ENCODE measurements at places on chromosomes 1 and 21.

DNA sequence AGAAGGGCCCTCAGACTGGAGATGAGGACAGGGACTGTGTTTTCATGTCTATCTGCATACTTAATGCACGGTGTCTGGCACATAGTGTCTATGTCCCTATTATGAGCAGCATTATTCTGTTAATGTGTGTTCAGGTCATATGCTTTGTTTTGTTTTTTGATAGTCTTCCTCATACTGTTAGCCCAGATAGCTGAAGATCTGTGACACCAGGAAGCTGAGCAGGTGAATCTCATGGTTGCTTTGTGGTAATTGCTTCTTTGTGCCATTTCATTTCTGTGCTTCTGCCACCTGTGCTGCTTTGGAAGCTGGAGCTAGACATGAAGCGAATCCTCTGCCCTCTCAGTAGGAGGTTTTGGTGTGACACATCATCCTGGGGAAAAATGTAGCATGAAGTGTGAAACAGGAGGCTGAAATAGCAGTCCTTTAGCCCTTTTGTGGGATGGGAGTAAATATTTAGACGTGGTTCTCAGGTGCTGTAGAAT is 15.8 kb downstream of the SMAP2 start:
- DNase-seq, result no peak

- DNase-seq, result no peak
These were observed 32.5 kb upstream of the HMCN1 start for GRCh38 chr1:185701650-185702049.

- no peak for DNase-seq
These were observed 432.3 kb downstream of the PTPRU start for GRCh38 chr1:29668551-29669157.

GRCh38 chr21:14306126-14306907 is 76.6 kb downstream of the HSPA13 start:
- no peak for DNase-seq

DNA sequence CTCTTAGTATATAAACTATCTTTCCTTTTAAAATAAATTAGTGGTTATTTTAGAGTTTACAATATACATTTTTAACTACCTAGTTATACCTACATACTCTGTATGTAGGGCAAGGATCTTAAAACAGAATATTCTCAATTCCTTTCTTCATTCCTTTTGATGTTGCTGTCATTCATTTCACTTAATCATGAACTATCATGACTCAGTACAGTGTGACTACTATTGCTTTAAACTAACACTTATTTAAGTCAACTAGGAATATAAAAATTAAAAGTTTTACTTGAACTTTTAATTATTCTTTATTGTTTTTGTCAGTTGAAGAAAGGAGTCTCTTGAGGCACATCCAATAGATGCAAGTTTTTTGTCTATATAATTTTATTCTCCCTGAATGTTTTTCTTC is 726.4 kb downstream of the BRINP3 start:
- DNase-seq, result no peak

DNA sequence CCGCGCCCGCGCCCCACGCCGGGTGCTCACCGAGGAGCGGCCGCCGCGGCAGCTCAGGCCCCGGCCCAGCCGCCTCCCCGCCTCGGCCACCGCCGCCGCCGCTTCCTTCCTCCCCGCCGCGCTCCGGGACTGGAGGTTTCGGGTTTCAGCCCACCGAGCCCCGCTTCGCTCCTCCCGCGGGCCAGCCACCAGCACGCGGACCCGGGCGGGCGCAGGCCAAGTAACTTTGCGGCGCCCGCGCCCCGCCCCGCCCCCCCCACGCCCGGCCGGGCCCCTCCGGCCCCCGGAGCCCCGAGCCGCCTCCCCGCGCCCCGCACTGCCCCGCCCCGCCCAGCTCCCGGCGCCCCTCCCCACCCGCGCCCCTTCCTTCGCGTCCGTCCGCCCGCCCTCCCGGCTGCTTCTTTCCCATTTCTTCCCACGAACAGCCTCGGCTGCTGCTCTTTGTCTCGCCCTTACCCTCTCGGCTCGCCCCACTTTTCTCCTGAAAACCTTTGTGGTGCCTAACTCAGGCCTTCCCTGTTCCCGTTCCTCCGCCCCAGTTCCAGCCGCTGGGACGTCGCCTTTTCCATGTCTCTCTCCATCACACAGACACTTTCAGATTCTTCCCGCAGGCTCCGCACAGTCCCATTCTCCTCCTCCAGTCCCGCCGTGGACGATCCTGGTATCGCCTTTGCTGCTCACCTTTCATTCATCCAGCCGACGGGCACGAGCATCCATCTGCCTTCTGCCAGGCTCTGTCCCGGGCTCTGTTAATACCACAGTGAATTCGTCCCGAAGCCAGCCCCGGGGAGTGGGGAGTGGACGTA is at the start of gene GPR161:
TSS of gene GPR161 (minus strand) at position 222 of the 806 bp plus-strand sequence. CDS start 32,080 bp downstream, outside the sequence.
- DNase-seq, result peak; percentile 46

DNA sequence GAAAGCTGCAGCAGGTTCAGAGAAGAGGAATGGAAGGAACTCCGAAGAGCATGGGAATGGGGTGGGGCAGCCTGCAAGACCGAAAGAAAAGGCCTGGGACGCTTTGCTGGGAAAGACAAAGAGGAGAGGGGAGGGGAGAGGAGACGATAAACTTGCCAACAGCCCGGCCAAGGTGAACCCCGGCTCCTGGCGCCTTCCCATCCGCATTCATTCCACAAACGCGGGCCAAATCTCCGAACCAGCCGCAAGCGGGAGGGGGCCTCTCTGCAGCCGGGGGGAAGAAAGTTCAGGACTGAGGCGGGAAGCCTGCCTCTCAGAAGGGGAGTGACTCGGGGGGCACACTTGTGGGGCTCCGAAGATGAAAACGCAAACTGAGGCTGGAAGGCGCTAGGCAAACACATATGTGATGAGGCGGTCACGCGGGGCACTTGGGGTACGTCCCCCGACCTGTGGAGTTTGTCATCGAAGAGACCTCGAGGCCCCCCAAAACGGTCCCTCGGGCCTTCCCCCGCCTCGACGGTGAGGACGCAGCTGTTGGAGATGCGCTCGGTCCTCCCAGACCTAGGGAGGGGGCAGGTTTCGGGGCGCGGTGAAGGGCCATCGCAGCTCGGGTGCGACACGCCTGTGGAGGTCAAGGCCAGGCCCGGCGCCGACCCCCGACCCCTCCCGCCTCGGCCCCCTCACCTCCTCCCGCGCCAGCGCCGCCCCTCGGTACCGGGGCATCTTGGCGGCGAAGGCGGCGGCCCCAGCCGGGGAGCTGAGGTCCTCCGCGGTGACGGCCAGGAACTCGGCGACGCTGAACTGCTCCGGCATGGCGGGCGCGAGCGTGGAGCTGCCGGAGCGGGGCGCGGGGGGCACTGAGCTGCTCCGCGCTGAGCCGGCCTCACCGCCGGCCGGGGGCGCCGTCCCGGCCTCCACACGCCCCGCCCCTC is at the start of gene ASAP3:
TSS of gene ASAP3 (minus strand) at position 859 of the 932 bp plus-strand sequence. CDS start at position 813, 46 bp downstream.
- no peak for DNase-seq

GRCh38 chr1:54627196-54627595 is 3.9 kb upstream of the FAM151A start:
- DNase-seq, result no peak

- no peak for DNase-seq
These were observed 169.2 kb downstream of the LTN1 start for GRCh38 chr21:28823429-28823828.

- no peak for DNase-seq
These were observed 332.4 kb downstream of the CAMTA1 start for GRCh38 chr1:7117399-7118281.

- DNase-seq, result peak; percentile 20
These were observed 305.4 kb downstream of the DISC1 start for GRCh38 chr1:231931846-231932454.

GRCh38 chr1:4935807-4936206 is 281.4 kb downstream of the AJAP1 start:
- DNase-seq, result no peak

DNA sequence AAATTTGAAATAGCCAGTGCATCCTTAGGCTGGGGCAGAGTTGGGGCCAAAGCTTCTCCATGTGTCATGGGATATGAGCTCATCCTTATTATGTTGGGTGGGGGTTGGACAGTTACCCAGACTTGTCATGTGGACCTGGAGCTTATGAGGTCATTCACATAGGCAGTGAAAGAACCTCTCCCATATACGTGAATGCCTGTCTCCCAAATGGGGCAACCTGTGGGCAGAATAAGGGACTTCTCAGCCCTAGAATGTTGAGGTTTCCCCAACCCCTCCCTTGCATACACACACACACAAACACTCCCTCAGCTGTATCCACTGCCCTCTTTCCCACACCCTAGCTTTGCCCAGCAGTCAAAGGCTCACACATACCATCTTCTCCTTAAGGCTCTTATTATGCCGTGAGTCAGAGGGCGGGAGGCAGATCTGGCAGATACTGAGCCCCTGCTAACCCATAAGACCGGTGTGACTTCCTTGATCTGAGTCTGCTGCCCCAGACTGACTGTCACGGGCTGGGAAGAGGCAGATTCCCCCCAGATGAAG is 2.3 kb upstream of the IVL start:
- DNase-seq, result no peak

GRCh38 chr1:26259578-26259977 is 20.3 kb upstream of the SH3BGRL3 start:
- DNase-seq, result no peak

- no peak for DNase-seq
These were observed 80.5 kb downstream of the GALNT2 start for GRCh38 chr1:230147253-230148125.

DNA sequence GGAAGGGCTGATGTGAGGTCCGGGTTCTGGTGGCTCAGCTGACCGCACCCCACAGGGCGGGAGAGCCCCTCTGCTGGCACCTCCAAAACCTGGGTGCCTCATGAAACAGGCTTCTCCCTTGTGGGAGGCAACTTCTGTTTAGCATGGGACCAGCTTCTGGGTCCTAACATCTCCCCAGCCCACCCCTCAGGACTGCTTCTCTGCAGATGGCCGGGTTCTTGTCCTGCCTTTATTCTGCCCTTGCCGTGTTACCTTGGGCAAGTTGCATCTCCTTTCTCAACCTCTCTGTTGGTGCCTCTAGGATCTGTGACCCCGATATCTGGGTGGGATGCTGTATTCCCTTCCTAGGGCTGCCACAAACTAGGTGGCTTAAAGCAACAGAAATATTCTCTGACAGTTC is 15.0 kb upstream of the TTC22 start:
- no peak for DNase-seq

DNA sequence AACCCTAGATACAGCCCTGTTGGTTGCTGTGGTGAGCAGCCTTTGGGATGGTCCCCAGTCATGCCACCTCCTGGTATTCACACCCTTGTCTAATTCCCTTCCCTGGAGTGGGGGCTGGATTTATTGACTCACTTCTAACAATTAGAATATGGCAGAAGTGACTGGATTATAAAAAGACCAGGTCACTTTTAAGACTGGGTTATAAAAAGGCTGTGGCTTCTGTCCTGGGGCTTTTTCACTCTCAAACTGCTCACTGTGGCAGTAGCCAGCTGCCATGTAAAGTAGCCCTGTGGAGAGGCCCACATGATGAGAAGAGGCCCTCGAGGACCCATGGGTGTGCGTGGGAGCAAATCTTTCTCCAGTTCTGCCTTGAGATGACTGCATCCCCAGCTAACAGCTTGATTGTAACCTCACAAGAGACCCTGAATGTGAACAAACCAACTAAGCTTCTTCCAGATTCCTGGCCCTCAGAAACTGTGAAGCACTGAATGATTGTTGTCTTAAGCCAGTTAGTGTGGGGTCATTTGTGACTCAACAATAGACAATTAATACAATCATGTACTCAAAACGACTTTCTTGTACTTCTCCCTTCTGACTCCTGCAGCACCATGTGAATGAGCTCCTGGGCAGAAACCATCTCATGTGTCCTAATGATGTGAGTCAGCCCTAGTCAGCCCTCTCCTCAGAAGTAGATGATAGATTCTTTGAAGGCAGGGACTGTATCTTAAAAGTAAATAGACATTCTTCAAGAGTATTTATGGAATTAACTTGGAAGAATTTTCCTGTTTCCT is 234.9 kb downstream of the TNR start:
- no peak for DNase-seq

GRCh38 chr1:82466891-82467290 is 666.2 kb downstream of the ADGRL2 start:
- no peak for DNase-seq

GRCh38 chr21:39961251-39961650 is 94.0 kb downstream of the PCP4 start:
- no peak for DNase-seq

- DNase-seq, result no peak
These were observed 1.3 kb upstream of the PEX10 start for GRCh38 chr1:2413495-2414296.

- no peak for DNase-seq
These were observed 27.8 kb downstream of the RPAP2 start for GRCh38 chr1:92326681-92327080.

GRCh38 chr1:14522077-14522925 is 76.2 kb upstream of the KAZN start:
- DNase-seq, result no peak

DNA sequence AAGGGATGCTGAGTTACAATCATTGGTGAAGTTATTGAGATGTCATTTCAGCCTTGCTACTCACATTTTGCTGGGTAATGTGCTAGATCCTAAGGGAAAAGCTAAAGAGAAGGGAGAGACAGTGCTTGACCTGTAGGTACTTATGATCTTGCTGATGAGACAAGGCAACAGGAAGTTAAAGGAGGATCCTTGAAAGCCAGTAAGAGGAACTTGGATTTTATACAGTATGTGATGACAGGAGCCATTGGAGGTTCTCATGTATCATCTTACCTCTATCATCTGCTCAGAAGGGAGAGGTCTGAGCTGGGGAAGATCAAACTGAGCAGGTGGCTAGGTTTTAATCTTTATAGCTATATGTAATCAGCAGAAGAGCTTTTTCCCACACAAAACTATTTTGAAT is 6.3 kb downstream of the APOBEC4 start:
- no peak for DNase-seq

DNA sequence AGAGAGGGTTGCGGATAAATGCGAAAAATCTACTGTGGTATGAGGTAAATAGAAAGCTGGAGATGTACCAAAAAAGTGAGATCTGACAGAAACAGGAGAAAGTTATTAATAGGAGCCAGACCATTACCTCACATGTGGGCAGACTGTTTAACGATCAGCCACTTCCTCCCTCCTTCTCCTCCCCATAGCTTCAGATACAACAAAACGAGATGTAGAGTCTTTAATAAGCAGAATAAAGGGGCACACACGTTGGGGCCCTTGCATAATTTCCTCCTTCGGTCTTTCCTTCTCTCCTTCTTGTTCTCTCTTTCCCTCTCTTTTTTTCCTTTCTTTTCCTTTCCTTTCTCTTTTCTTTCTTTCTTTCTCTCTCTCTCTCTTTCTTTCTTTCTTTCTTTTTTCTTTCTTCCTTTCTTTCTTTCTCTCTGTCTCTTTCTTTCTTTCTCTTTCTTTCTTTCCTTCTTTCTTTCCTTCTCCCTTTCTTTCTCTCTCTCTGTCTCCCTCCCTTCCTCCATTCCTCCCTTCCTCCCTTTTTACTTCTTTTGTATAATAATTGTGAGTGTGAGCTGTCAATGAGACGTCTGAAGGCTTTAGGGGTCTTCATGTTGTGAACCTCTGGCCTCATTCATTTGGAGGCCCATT is 242.1 kb downstream of the GRIK1 start:
- DNase-seq, result no peak

GRCh38 chr1:50620680-50621329 is 197.6 kb upstream of the DMRTA2 start:
- no peak for DNase-seq
